A549 (cell line): ENCODE measurements at places on chromosomes 3 and 15. TPM values are rescaled to one million over a fixed set of nuclear protein-coding genes. Genes with fewer than 3 reads are reported as not detected.
A peak's percentile ranks its signal among the peaks of the same experiment; 100 is the strongest.

DNA sequence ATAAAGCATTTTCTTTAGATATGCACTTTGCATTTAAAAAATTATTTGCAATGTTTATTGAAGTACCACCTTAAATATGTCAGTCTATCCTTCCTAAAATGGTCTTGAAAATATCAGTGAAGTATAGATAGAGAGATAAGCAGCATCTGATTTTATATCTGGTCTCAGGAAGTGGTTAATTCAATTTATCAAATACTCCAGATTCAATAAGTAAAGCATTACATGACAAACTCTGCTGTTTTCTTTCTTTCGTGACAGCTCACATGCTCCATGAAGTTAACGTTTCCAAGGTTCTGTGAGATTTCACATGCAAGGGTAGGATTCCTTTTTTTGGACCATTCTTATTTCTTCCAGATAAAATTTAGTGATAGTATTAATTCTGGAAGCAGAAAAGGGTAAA lies 775.4 kb upstream of the ROBO1 start:
- no peak for DNase-seq

GRCh38 chr3:23217872-23218554 lies 14.9 kb downstream of the UBE2E2 start:
- no peak for DNase-seq

- no peak for DNase-seq
Observed at GRCh38 chr3:14278799-14279625, 100.4 kb downstream of the LSM3 start.

GRCh38 chr3:159765030-159765859 lies 223.4 kb upstream of the IL12A start:
- DNase-seq: peak; percentile 78

DNA sequence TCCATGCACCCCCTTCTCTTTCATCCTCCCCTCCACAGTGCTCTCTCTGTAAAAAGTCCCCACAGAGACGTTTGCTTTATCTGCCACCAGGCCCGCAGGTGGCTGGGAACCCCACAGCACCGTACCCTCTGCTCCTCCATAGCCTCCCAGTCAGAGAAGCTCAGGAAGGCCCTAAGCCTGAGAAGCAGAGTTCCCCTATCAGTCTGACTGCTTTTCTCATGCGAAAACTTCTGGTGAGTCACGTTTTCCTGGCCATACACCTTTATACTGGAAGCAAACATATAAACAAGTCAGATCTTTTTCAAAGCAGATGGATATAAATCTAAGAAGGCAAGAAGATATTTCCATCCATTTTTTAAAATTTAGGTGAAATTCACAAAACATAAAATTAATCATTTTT lies 51.5 kb upstream of the MEF2A start:
- no peak for DNase-seq

GRCh38 chr3:48588230-48588629 lies 6.9 kb downstream of the COL7A1 start:
- no peak for DNase-seq

FGD5 gene
- polyA plus RNA-seq: not detected in 3 replicates

DNA sequence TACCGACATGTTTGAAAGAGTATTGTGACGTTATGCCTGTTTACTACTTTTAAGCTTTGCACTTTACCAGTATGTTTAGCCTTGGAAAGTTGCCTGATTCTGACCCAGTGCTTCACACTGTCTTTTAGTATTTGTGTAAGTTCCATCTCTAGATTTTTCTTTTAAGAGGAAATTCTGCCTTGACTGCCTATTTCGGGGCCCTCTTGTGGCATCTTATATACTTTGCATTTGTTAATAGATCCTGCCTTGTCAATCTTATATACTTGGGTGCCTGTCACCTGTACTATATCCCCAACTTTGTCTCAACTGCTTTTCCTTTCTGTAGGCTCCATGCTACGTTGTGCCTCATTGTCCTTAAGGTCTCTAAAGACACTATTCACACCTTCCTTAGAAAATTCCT lies 244.6 kb downstream of the STXBP5L start:
- peak; percentile 47 for DNase-seq

CRABP1 gene
- polyA plus RNA-seq: 0.79 to 1.1 TPM (median 1.0 TPM) in 3 replicates

GRCh38 chr3:62835554-62836236 lies 39.5 kb downstream of the CADPS start:
- DNase-seq: no peak

DNA sequence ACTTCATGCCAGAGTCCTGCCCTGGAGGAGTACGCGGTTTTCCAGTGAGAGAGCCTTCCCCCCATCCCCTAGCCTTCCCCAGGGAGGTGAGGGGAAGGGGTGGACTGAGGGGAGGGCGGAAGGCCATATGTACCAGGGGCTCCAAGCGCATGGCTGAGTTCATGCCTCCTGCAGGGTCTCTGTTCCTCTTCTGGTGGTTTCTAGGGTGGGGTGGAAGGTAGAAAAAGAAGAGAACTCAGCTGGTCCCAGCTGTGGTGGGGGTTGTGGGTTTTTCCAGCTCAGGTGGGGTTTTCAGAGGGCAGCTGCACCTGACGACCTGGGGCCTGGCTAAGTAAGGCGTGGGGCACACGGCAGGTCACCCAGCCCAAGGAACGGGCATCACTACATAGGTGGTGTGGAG lies 10.7 kb upstream of the IQSEC1 start:
- DNase-seq: no peak

GRCh38 chr15:80156176-80156720 lies 3.4 kb downstream of the FAH start:
- no peak for DNase-seq
